Activated CD4-positive, alpha-beta memory T cell treated with anti-CD3 and anti-CD28 coated beads for 36 hours (primary cell): ENCODE measurements at places on chromosomes 2 and 18. TPM values are rescaled to one million over a fixed set of nuclear protein-coding genes. Genes with fewer than 3 reads are reported as not detected.

Gene DBI
- 150 TPM for total RNA-seq

Gene SP5
- total RNA-seq, result not detected

Gene OR6B2
- total RNA-seq, result not detected

Gene FBLN7
- total RNA-seq, result 40.2 TPM

Gene LCLAT1
- 21.5 TPM for total RNA-seq

Gene IL1F10
- total RNA-seq, result not detected

Gene PSME4
- total RNA-seq, result 35.2 TPM

Gene C1QL2
- not detected for total RNA-seq

Gene TMEM37
- total RNA-seq, result not detected

Gene NYAP2
- not detected for total RNA-seq

Gene ITGA4
- 46.5 TPM for total RNA-seq

Gene SPHKAP
- total RNA-seq, result not detected

Gene CAB39
- total RNA-seq, result 129 TPM

Gene CD8B2
- total RNA-seq, result 0.19 TPM

- DNase-seq, result no peak
Measured at GRCh38 chr2:145750612-145751011, 1230.7 kb upstream of the ZEB2 start.

DNA sequence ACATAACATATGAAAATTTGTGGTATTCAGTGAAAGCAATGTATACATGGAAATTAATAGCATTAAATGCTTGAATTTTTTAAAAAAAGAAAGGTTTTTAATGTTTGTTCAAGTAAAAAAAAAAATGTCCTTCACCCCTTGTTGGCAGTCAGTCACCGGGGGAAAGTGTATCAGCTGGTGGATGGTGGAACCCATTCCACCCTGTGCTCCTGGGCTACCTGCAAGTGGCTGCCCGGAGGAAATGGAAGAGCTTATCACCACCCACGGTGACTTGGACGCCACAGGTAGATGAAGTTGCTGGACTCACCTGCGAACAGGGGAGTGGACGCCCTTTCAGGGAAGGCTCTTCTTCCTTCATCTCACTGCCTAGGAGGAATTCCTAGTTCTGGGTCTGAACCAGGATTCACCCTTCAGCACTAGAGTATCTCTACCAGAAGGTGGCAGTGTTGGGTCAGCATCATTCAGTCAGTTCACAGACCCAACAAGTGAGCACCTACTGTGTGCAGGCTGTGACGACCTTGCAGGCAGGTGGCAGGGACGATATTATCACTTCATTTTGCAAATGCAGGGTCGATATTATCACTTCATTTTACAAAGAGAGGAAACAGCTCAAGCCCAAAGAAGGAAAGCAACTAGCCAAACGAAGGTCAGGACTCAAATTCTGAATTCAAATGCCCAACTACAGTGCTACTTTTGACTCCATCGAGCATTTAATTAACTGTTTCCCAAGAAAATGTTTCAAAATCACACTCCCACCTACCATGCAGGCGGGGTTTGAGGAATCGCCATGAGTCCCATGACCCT, 35.8 kb downstream of the CIB4 start:
- peak; percentile 25 for DNase-seq

DNA sequence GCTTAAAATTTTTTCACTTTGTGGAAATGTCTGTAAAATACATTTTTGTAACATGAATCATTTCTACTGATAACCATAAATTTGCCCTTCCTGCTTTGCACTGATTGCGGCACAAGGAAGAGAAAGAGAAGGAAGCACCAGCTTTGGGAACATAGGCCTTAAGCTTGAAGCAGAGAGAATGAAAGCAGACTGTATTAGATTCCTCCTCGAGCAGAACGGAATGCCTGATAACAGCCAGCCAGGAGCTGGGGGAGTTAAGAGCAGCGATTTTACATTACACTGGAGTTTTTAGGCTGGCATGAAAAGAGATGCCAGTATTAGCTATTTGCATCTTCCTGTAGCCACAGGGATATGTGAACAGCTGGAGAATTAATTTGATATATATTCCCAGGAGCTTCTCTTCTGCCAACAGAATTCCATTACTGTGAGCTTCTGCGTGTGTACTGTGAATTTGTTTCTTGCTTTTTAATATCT, 33.5 kb downstream of the CRIM1 start:
- DNase-seq, result no peak

GRCh38 chr2:101971836-101972235, 19.9 kb upstream of the IL1R2 start:
- DNase-seq, result no peak

DNA sequence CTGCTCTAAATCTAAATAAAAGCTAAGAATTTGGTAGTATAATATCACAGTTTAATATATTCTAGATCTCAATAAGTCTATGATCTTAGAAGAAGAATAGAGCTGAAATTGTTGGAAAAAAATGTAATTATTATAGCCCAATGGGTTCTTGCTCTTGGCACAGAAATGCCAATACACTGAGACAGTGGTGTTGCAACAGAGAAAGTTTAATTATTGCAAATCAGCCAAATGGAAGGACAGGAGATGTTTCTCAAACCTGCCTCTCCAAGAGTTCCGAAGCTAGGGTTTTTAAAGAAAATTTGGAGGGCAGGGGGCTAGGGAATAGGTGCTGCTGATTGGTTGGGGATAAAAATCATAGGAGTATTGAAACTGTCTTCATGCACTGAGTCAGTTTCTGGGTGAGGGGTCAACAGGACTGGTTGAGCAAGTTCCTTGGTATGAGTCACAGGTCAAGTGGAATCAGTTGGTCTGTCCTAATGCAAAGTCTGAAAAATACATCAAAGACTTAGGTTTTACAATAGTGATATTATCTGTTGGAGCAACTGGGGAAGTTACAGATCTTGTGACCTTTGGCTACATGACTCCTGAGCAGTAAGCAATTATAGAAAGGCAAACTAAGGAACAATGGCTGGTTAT, 228.6 kb downstream of the CD226 start:
- DNase-seq, result no peak

DNA sequence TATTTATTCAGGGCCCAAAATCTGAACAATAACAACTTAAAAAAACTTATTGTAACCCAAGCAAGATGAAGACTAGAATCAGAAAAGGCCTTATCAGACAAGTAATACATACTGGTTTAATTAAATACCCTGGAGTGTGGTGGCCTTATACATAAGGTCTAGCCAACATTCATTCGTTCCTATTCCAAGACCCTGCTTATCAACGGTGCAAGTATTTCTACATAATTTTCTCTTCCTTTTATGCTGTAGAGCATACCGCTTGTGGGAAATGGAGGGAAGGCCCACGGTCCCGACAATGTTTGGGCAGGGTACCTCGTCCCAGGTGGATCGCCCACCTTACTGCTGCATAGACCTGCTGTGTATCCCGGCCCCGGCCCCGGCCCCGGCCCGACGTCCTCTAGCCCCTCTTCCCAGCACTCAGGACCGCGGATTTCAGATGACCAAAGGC, 708 bp downstream of the ZNF24 start:
- no peak for DNase-seq

DNA sequence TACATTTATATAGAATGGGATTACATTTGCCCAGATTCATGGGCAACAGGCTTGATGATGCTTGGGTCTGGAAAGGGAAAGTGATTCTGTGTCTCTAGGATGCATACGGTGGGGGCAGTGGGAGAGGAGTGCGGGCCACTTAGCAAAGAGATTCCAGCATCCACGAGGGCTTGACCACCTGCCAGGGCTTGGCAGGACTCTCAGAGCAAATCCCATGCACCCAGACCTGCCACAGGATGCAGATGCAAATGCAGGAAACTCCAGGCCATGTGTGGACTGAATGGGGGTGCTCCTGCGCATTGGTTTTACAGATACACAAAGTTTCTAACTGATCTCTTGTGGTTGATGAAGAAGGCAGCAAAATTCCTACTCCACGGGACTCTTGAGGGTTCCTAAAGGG, 334.7 kb downstream of the CYRIA start:
- no peak for DNase-seq

GRCh38 chr2:168775837-168776236, 26.6 kb upstream of the NOSTRIN start:
- DNase-seq, result no peak

- DNase-seq, result no peak
Measured at GRCh38 chr2:174338147-174338605, 3.4 kb downstream of the SP9 start.

- DNase-seq, result no peak
Measured at GRCh38 chr2:3265981-3266924, 111.4 kb downstream of the EIPR1 start.

DNA sequence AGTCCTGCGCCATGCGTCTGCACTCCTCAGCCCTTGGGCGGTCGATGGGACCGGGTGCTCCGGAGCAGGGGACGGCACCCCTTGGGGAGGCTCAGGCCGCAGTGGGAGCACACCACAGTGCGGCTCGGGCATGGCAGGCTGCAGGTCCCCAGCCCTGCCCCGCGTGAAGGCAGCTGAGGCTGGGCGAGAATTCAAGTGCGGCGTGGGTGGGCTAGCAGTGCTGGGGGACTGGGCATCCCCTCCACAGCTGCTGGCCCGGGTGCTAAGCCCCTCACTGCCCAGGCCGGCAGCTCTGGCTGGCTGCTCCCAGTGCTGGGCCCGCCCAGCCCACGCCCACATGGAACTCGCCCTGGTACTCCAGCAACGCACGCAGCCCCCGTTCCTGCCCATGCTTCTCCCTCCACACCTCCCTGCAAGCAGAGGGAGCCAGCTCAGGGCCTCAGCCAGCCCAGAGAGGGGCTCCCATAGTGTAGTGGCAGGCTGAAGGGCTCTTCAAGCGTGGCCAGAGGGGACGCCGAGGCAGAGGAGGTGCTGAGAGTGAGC, 198.3 kb upstream of the CNTNAP5 start:
- DNase-seq, result no peak

DNA sequence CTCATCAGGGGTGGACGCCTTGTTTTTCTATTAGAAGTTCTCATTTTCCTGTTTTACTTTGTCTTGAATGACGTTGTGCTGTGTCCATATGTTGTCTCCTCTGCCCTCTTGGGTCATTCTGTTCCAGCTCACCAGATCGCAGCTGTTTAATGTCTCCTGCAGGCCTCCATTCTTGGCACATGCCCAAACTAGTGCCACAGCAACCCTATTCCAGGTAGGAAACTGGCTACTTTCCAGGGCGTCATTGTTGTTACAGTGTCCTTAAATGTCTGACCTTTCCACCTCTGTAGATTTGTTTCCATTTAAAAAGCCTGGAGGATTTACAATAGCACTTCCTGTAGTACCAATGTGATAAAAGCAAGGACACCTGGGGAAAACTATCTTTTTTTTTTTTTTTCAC, 500.7 kb downstream of the METTL4 start:
- DNase-seq, result no peak

GRCh38 chr2:181185948-181186347, 205.5 kb downstream of the UBE2E3 start:
- DNase-seq, result no peak

DNA sequence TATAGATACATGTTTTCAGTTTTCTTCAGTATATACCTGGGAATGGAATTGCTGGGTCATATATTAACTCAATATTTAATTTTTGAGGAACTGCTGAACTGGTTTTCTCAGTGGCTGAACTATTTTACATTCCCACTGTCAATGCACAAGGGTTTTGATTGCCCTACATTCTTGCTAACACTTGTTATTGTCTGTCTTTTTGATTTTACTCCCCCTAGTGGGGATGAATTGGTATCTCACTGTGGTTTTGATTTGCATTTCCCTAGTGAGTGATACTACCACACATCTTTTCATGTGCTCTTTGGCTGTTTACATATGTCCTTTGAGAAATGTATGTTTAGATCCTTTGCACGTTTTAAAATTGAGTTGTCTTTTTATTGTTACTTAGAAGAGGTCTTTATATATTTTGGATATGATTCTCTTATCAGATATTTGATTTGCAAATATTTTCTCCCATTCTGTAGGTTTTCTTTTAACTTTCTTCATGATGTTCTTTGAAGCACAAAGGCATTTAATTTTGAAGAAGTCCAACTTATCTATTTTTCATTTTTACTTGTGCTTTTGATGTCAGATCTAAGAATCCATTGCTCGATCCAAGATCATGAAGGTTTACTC, 36.2 kb downstream of the ASB1 start:
- DNase-seq, result no peak

- no peak for DNase-seq
Measured at GRCh38 chr2:206198677-206199076, 39.0 kb downstream of the EEF1B2 start.

DNA sequence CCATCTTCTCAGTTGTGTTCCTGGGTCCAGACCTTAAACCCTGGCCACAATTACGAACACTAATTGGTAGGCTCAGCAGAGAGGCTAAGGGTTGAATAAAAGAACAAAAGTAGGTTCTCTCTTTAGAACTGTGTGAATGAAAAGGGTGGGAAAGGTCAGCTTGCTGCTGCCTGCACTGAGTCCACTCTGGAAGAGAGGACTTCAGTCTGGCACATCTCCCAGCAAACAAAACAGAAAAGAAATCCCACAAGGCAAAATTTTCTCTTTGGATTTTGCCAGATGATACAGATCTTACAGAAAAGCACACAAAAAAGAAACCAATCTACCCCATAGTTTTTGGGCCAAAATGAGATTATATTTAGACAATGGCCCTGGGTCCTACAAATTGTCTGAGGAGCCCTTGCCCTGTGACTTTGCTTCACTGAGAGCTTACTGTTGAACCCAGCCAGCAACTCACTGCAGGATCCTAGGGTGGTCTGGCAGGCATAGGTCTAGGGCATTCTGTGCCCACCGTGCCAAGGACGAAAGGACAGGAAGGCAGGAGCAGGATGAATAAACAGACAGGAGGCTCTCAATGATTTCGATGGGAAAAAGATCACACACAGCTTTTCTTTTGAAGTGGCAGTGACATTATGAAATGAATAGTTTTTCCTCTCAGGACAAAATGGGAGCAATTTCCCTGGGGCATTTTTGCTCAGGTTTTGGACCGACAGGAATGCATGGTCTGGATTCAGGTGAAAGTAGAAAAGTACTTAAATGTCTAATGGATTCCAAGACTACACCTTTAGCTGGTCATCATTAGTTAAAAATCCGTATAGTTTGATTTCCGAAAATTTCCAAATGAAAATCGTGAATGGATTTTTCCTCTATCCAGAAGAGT, 68.4 kb upstream of the STAM2 start:
- no peak for DNase-seq

DNA sequence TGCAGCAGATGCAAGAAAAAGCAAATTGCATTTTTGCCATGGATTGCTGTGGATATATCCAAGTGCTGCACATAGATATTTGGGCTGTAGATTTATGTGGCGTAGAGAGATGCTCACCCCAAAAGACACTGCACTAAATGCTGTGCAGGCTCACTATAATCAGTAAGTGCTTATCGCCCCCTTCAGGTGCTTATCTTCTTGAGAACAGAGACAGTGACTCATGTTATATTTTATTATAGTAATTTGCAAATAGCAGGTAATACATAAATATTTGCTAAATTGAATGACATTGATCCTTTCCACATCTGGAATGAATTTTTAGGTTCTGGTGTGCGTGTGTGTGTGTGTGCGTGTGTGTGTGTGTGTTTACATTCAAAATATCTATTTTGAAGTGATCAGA, 36.8 kb upstream of the PLEKHM3 start:
- DNase-seq, result no peak

GRCh38 chr2:102660574-102660973, 41.2 kb downstream of the SLC9A2 start:
- DNase-seq, result no peak

GRCh38 chr2:199230091-199230490, 227.6 kb downstream of the SATB2 start:
- no peak for DNase-seq

- DNase-seq, result no peak
Measured at GRCh38 chr18:33560686-33561370, 17.2 kb upstream of the ASXL3 start.
